Effector CD8-positive, alpha-beta T cell (primary cell): ENCODE measurements at places on chromosomes 12 and 14.

DNA sequence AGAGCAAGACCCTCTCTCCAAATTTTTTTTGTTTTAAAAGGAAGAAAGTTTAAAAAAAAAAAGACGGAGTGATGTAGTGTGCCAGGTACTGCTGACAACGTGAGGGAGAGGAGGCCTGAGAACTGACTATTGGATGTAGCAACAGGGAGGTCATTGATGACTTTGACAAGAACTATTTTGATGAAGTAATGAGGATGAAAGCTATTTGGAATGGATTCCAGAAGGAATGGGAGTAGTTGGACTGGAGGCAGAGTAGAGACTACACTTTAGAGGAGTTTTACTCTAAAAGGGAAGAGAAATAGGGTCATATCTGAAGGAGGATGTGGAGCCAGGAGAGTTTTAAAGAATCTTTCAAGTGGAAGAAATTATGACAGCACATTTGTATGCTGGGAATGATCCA lies 27.8 kb upstream of the SLC38A2 start:
- DNase-seq: no peak

DNA sequence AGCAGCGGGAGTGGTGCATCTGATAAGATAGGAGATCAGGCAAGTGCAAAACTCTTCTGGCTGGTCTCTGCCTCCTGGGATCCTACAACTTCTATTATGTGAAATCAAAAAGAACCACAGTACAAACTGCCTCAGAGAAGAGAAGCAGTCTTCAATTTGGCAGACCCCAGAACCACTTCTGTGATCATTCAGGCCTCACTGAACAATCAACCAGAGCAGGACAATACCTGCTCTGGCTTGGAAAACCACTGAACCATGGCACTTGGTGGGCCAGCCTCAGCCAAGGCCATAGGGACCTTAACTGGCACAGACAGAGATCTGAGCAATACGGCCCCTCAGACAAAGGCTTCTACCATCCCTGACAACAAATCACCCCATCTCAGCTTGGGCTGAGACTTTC lies 103.0 kb downstream of the NDUFA12 start:
- no peak for DNase-seq

GRCh38 chr12:19739195-19739776 lies 300.0 kb downstream of the AEBP2 start:
- no peak for DNase-seq

DNA sequence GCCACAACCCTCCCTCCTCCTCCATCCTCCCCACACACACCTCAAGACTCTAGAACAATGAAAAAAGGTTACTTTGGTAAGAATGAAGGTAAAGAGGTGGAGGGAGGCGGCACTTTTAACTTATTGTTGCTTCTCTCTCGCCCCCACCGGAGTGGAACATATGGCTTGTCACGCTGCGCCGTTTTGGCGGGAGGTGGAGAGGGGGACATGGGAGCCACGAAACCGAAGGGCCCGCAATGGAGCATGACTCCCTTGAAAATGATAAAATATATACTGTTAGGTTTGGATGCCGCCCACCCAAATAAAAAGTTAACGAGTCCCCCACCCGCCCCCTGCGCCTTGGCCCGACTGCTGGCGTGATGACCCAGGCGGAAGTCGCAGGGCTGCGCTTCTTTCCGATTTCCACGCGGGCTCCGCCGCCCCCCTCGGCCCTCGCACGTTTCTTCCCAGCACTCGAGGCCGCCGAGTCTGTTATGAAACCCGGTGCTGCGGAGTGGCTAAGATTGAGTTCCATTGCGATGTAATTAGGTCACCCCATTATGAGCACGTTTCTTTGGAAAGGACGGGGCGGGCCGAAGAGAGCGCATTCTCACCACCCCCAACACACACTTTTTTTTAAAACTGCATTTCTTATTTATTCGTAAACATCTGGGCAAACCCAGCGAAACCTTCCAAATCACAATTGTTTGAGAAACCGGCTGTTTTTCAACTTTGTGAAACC lies 1.4 kb upstream of the ZFP36L1 start:
- DNase-seq: peak; percentile 65

GRCh38 chr12:5562581-5562980 lies 130.7 kb downstream of the NTF3 start:
- DNase-seq: no peak

DNA sequence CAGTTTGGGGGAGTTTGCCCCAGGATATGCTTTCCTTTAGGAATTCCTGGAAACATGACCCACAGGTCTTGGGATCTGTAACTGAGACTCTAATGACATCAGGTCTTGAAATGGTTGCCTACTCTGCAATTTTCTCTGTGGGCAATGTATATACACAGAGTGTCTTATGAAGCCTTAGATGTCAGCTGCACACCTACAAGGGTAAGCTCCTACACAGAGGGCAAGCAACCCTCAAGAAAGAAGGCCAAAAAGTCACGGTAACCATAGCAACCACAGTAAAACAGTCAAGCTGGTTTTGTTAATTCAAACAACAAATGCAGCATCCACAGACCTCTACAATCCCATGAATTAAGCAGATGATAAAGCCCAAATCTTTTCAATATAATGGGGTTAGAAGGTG lies 293.0 kb downstream of the SSPN start:
- DNase-seq: no peak

DNA sequence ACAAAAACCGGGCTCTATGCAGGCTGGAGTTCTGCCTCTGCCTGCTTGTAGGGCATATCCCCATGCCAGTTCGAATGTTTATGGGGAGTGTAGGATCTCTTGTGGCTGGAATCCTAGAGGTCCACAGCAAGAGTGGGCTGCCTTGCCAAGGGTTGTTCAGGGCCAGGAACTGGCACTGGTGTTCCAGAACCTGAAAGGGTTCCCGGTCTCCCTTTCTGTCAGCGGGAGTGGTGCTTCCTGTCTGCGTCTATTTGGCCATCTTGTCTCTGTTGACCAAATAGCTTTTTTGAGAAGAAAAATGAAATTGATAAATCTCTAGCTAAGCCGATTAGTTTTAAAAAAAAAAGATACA lies 17.8 kb downstream of the OLR1 start:
- DNase-seq: no peak

DNA sequence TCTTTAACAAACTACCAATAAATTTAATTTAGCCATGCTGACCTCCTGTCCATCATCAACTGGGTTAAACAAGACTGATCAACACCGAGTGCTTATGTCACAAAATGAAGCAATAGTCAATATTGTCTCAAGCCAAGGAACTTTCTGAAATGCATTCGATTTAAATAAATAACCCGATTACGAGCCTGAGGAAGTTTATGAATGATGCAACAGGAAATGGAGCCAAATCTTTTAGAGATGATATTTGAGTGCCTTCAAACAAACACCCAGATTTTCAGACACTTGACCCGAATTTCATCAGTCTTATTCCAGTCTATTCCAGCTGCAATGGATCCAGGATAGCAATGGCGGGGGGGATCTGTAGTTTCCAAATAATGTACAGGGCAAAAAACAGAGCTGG lies 27.9 kb downstream of the FAR2 start:
- DNase-seq: no peak

GRCh38 chr12:28180786-28181185 lies 9.5 kb upstream of the CCDC91 start:
- no peak for DNase-seq

DNA sequence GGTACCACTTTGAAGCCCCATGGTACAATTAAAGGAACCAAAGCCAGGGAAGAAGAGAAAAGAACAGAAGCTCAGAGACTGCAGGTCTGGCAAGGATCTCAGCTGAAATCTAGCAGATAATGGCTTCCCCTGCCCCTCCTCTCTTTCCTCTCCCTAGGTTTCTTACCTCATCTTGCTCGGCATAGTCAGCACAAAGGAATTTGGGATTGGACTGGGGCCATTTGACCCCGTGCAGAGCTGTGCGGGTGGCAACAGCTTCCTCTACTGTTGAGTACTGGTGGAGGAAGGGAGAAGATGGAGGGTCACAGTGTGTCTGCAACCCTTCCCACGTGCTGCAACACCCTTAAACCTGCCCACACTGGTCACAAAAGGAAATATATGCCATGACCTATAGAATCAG lies 4.7 kb upstream of the CDH24 start:
- no peak for DNase-seq

DNA sequence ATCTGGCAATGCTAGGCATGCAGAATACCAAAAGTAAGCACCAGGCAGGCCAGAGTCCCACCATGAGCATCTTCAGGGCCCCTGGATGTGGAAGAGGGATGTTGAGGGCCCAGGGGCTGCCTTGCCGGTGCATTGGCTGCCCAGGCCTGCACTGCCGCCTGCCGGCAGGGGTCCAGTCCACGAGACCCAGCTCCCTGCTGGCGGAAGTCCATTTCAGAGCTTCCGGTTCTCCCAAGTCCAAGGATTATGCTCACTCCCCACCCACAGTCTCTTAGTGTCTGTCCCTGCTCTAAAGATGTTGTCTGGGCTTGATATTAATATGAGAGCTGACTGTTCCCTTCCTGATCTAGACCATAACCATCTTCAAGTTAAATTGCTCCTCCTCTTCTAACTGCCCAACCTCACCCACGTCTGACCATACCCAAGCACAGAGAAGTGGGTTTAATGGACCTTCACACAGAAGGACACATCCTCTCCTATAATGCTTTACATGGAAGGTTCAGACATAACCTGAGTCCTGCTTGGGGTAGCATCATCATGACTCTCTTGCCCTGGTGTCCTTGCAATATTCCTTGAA lies 117.4 kb downstream of the DAD1 start:
- DNase-seq: no peak

DNA sequence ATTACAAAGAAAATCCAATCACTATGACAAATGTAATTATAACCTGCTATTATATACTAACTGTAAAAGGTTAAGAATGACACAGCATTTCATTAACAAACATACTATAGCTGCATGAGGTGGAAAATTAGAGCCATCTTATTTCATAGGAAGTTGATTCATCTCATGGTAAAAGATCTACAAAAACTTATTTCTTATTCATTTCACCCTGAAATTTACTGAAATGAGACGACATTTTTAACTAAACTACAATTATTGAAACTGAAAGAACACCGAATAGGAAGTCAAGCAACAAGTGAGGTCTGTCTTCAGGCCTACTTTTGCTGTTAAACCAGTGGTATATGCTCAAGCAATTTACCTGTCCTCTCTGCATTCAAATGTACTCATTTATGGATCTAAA lies 87.2 kb downstream of the CEP83 start:
- DNase-seq: no peak

DNA sequence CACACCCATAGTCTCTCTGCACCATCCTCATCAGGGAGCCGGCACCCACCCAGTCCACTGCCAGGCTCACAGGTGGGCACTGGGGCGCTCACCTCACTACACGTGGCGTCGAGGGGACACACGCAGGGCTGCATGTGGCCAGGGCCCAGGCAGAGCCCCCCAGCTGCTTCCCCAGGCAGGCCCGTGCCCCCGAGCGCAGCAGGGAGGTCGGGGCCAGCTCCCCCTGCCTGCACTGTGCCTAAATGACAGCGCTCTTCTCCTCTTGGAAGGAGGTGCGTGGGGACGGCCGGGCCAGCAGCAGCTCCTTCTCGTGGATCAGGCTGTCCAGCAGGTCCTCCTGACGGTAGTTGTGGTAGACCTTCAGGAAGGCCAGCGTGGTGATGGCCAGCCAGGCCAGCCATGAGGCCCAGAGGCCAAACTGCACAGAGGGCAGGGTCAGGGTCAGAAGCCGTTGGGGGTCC lies 11.3 kb downstream of the TMEM179 start:
- no peak for DNase-seq

DNA sequence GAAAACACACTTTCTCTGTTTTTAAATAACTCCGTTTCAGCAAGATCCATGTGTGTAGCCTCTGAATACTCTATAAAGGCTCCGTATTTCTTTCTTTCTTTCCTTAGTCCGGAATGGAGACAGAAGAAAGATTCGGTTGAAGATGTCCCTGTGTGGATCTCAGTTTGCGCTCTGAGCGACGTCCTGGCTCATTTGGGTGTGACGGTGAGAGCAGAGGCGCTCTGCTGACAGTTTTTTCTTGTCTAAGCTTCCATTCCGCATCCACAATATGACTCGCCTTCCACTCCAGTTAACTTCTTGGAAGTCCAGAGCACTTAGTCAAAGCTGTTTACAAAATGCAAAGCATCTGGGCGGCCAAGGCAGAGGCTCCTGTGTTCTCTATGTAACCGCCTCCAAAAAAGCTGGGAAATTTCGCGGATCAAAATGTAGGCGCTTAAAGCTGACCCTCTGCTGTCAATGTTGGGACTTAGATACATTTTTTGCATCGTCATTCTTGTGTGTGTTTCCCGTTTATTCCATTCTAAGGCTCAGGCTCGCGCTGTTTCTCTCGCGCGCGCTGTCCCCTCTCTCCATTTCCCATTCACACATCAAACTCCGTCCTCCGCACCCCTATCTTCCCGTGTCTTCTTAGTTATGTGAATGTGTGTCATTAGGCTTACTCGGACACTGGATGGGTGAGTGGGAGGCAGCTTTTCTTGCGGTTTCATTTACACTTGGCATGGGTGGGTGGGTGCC lies 880 bp upstream of the FLRT2 start:
- no peak for DNase-seq

- DNase-seq: no peak
Observed at GRCh38 chr12:27334042-27334720, 1.5 kb downstream of the BMAL2 start.
